Fibroblast of skin of scalp (primary cell): ENCODE measurements at places on chromosomes 16 and 17.

DNA sequence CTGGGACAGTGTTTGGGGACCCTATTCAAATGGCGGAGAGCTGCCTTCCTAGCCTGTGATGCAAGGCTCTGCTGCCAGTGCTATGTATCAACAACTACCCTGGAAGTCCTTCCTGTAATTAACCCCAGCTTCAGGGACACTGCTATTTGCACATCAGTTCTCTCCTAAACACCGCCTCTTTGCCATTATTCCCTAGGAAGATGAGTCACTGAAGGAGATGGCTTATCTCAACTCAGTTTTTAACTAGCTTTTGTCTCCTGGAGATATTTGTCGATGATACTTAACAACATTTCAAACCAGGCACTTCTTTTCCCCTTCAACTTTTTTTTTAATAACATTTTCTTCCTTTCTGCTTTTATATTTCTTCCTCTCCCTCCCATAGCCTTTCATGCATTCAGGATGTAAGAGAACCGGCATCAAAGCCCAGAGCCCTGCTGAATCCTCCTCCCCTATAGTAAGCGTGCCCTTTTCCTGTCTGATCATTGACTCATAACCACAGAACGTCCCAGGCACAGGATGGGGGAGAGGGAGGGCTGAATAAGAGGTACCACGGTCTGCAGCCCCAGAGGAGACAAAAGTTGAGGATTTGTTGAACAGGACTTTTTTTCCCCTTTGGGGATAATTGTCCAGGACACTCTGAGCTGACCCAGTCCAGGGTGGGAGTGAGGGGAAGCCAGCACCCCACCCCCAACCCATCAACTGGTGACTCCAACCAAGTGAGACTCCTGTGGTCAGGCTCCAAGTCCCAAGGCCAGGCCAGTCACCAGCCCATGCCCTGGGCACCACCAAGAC lies 387.8 kb upstream of the SALL1 start:
- peak; percentile 87 for DNase-seq

- DNase-seq: no peak
These were observed 6.5 kb downstream of the DDX42 start for GRCh38 chr17:63780507-63780906.

- peak; percentile 83 for DNase-seq
These were observed at the start of gene NOG for GRCh38 chr17:56593646-56594319. NOG (plus strand) TSS chr17:56593699; CDS start chr17:56594224, 525 bp downstream.

GRCh38 chr17:48997103-48997826 lies at the start of gene IGF2BP1:
IGF2BP1 (plus strand) TSS chr17:48997385; CDS start chr17:48997746, 361 bp downstream.
- peak; percentile 81 for DNase-seq

DNA sequence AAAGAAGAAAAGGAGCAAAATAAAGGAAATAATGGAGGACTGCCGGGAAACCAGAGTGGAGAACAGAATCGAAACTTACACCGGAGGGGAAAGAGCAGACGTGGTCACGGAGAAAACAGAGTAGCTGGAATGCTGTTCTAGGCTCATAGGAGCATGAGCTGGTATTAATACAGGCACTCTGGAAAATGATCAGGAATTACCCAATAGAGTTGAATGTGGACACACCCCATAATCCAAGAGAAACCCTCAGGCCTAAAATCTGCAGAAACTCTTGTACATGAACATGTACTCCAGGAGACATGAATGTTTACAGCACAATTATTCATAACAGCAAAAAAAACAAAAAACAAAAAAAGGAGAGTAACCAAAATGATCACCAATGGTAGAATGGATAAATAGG lies 77.7 kb downstream of the RPH3AL start:
- DNase-seq: no peak

DNA sequence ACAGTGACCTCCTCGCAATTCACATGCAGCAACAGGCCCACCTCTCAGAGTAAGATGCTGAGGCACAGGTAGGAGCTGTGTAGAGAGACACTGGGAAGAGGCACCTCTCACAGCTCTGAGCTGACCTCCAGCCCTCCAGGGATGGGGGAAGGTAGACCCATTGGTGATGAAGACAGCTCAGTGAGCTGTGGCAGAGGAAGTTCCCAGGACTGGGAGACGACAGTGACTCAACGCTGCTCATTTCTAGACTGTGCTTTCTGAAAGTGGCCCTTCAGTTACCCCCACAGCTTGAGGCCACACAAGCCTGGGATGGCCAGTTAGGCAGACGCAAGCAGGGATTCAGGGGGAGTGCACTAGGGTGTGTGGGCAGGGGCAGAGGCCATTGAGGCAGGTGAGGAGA lies 2073.2 kb downstream of the TP53TG3F start:
- DNase-seq: no peak

DNA sequence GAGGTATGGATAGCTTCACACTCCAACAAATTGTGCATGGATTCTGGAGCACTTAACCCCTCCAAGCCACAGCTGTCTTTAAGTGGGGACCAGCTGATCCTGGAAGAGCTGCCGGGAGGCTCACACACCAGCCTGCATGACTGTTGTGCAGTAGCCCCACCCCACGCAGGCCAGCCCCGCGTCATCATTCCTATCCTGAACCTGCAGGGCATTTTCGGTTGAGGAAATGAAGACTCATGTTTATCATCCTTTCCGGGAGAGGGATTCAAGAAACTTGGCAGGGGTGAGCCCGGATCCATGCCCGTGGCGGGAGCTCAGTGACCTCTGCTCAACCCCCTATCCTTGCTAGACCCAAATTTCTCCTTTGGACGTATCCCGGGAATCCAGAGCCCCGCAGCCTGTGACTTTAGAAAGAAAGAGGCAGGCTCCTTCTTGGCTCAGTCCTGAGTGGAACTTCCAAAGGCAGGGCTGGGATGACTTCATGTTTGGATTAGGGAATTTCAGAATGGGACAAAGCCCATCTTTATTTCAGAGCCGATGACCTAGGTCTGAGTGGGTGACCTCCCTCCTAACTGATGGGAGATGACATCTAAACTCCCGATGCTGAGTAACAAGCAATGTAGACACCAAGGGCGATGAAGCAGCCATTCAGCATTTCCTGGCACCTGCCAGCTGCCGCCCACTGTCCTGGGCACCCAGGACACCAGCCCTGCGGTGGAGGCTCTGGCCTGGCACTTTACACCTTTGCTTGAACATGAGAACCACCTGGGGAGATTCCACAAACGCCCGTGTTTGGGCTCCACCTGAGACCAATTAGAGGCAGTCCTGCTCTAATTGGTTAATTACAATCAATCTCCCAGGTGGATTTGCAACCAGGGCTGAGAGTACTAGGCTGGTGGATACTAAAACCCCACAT lies 43.3 kb upstream of the CMIP start:
- DNase-seq: peak; percentile 22

- DNase-seq: no peak
These were observed 1.7 kb upstream of the STAC2 start for GRCh38 chr17:39227364-39227919.

DNA sequence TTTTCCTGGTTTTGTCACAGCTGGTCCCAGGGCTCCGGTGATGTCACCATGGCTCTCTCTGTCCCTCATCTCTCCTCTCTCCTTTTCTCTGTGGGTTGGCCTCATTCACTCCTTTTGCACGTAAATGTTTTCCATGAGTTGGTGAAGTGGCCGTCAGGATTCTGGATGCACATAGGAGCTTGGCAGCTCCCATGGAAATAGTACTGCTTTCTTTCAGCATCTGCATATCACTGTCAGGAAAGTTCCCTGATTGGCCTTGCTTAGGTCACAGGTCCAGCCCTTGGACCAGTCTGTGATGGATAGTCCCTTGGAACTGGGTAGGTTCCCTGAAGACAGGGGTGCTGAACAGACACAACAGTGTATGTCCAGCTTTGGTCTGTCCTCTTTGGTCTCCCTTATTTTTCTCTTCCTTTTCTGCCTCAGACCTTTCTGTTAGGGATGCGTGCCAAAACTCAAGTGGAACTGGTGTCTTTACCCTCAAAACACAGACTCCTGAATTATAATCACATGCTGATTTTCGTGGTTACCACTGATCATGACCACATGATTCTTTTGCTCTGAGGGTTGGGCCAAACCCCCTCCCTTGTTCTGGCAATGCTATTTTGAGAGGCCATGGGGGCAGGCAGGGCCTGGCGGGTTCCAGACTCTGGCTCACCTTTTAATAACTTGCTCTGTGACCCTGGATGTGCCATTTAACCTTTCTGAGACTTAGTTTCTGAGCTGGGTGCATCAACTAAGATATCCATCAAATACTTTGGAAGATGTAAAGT lies 99.0 kb downstream of the MSI2 start:
- DNase-seq: peak; percentile 2

DNA sequence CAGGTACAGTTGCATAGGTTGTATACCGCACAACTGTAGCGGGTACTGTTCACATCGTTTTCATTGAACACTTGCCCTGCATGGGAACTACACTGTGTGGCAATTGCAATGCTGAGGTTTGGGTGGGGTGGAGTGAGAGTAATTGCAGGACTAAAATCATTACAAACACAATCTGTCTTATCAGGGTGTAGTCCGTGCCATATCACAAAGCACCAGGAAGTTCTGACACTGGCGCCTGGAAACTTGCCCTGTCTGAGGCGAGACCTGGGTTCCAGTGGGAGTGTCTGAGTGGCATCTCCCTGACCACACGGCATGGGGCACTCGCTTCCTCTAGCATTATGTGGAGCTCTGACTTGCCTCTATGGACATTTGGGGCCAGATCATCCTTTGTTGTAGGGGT lies 153.4 kb downstream of the RGS9 start:
- DNase-seq: no peak

DNA sequence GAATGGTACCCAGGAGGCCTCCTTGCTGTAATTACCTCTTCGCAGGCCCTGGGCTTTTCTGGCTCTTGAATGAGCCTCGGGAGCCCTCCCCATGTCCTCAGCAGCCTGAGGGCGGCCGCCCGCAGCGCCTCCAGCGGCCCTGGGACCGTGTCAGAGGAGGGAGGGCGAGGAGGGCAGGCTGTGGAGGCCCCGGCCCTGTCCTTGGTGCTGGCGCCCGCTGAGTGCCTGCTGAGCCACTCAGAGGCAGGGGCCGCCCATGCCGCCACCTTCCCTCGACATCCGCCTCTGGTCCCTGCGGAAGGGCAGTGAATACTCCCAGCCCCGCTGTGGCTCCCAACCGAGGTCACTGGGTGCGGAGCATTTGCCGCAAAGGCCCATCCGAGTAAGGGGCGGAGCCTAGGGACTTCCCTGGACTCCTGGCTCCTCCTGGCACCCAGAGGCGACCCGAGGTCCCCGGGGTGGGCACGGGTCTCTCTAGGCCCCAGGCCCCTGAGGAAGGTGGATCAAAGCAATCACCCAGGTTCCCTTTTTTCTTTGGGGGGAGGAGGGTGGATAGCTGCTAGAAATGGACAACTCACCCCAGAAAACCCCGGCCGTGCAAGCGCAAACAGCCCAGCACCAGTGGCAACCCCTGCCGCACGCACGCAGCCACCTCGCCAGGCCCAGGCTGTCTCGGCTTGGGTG lies 2.8 kb downstream of the RBFOX3 start:
- DNase-seq: peak; percentile 33

DNA sequence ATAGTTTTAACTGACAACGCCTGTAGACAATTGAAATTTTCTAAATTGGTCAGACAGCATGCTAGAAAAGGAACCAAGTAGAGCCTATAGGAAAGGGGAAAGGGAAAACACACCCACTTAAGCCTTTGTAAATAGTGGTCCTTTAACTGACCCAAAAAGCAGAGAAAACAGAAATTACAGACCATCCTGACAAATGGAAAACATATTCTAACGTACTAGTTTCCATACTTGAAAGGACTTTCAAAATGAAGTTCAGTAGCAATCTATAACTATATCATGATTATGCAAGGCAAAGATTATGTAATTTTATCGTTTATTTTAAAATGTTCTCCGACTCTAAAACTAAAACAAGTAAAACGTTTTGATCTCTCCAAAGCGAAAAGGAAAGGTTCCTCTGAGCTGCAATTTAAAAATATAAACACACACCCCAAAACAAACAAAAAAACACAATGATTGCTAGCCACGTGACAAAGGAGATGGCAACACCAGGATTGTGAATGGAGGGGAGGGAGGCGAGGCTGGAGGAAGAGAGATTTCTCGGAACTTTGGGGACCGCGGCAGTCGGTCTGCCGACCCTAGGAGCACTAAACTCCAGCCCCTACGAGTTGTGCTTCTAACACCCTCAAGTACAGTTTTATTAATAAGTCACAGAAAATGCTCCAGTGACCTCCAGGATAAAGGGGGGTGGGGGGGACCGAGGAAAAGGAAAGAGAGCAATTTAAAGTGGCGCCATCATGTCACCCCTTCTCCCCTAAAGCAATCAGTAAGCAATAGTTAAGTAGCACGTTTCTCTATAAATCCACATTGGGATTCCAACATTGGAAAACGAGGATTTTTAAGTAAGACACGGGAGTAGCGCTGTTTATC lies 1.7 kb downstream of the KANSL1 start:
- no peak for DNase-seq

GRCh38 chr17:79023886-79024771 lies at the start of gene C1QTNF1:
C1QTNF1 (plus strand) TSS chr17:79024169; CDS start chr17:79043969, 19,800 bp downstream.
- DNase-seq: peak; percentile 34

DNA sequence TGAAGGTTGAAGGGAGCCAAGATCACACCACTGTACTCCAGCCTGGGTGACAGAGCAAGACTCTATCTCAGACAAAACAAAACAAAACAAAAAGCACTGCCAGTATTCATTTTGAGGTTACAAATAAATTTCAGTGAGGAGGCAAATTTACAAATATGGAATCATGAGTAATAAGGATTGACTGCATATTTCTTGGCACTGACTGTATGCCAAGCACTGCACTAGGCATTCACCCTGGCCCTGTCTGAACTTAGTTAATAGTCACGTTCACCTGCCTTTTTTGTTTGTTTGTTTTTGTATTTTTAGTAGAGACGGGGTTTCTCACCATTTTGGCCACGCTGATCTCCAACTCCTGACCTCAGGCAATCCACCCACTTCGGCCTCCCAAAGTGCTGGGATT lies 5.1 kb downstream of the LDAF1 start:
- no peak for DNase-seq

- DNase-seq: no peak
These were observed 51.9 kb downstream of the RAB11FIP4 start for GRCh38 chr17:31443386-31443785.

DNA sequence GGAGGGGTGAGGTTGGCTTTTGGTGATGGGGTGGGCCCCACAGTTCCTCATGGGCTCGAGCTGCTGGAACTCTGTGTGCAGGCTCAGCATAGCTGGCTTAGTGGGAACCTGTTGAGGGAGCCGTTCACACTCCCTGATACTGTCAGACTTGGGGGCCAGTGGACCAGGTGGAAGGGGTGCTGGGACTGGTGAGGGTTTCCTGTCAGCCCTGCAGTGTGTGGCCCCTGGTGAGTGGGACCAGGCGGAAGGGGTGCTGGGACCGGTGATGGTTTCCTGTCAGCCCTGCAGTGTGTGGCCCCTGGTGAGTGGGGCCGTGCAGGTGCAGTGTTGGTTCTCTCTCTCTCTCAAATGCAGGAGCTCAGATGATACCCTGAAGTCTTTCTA lies 45.1 kb upstream of the ZNF750 start:
- DNase-seq: no peak
